ENCODE measurements at places on chromosomes 2 and 18.

DNA sequence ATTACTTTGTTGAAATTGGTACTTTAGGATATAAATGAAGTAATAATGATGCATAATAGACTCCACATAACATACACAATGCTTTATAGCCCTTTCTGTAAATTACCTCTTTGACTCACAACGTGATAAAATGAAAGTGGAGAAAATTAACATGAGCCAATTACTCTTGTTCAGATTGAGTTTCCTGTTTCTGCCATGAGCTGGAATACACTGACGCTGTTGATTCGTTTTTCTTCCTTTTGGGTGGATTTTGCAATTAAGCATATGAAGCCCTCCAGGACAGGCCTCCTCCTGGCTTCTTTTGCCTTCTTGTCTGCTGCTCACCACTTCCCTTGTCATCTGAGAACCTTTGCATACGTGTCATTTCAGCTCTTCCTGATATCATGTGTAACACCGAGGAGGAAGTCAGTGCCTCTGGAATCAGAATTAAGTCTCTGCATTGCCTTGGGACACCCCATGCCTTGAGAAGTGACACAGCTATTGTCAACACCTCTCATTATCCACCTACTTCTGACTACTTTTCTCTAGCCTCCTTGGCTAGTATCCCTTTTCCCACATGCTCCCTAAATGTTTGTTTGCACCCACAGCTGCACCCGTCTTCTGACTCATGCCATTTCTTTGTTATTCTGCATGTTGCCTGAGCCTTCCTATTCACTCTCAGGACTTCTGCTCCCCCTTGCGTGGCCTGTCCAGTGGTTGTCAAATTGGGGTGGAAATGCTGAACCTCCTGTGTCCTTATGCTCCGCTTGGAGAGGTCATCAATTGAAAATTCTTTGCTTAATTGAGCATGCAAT is 134.1 kb downstream of the FMNL2 start:
- no peak for DNase-seq

DNA sequence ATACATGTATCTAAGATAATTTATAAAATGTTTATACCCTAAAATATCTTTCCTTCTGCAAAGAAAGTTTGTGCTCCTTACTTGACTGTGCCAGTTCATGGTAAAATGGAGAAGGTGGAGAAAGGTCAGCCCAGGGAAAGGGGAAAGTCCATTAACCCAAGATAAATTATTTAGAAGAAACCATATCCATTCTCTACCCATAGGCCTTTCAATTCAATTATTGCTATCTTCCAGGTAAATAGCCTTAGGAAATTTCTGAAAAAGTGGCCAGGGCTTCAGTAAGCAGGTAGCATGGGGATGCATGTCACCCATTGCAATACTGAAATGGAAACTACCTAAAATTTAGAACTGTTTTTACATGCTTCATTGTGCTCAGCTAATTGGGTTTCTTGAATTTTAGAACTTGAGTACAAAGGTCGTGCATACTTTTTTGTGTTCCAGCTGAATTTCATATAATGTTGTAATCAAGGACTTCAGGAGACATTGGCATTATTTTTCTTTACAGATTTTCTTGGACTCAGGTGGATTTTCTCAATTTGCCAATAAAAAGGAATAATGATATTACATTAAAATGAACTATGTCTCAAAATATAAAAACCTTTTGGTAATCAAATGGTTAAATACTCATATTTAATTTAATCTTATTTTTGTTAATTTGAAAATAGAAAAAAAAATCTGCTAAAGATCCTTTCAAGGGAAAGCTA is 124.9 kb downstream of the CSRNP3 start:
- DNase-seq, result no peak

DNA sequence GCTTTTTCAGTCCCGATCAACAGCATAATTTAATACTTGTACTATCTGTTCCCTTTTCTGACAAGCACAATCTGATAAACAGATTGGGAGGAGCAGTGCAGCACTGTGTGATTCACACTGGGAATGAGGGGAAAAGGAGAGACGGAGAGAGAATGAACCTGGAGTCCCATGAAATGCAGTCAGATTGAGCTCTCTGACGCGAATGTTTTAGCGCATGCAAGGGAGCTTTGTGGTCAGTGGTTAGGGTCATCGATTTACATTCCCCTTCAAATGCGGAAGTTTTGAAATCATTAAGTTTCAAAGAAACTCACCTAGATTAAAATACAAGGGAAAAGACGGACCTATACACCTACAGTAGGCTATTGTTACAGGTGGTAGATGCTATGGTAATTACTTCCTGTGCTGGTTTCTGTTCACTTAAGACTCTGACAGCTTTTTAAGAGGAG is 99.6 kb downstream of the KCTD1 start:
- no peak for DNase-seq

GRCh38 chr18:45876161-45876560 is 50.7 kb downstream of the SIGLEC15 start:
- no peak for DNase-seq
